ENCODE measurements at places on chromosomes 16 and 17.

DNA sequence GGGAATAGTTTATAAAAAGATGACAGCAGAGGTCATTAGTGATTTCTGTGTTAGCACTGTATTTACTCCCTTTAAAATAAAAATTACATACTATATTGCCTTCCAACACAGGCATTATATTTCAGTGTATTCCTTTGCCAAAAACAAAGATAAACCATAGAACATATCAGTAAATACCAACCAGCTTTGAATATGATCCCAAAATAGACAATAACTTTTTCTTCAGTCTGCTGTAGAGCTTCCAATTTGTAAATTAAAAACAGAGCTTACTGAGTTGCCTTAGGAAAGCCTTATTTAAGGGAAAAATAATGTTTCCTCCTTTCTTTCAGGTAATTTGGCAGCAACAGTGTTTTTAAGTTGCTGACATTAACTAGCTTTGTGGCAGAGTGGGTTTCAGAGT lies 352.1 kb upstream of the TBX2 start:
- DNase-seq = no peak

DNA sequence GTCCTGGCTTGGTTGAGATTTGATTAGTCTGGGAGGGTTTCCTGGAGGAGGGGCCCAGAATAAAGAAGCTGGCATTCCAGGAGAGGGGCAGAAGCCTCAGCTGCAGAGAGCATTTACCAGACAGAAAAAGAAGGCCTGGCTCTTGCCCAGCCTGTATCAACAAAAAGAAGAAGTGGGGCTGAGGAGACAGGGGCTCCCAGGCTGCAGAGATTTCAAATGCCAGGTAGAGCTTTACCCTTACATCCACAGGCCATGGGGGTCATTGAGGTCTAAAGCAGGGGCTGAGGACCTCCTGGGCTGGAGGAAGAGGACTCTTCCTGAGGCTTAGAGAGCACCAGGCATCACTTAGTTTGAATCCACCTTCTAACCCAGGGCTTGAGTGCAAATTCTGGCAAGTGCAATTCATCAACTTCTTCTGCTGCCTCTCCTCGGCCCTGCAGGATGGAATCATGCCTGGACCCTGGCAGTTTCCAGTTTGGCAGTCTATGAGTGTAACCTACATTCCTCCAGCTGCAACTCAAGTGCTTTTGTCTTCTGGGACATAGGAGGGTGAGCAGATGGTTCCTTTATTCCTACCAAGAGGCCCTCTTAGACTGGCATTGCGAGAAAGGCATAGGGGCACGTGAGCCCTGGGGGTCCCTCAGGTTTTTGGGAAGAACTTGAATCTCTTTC lies 15.3 kb downstream of the CA7 start:
- no peak for DNase-seq

GRCh38 chr16:46762583-46762982 lies 14.4 kb upstream of the MYLK3 start:
- no peak for DNase-seq

- no peak for DNase-seq
Observed at GRCh38 chr17:68733241-68734176, 132.3 kb upstream of the FAM20A start.

GRCh38 chr16:77037696-77038347 lies 153.2 kb upstream of the MON1B start:
- DNase-seq = no peak

- DNase-seq = no peak
Observed at GRCh38 chr17:33464669-33465280, 171.7 kb upstream of the ASIC2 start.

GRCh38 chr17:50265212-50265611 lies 9.1 kb upstream of the TMEM92 start:
- DNase-seq = peak; percentile 58

DNA sequence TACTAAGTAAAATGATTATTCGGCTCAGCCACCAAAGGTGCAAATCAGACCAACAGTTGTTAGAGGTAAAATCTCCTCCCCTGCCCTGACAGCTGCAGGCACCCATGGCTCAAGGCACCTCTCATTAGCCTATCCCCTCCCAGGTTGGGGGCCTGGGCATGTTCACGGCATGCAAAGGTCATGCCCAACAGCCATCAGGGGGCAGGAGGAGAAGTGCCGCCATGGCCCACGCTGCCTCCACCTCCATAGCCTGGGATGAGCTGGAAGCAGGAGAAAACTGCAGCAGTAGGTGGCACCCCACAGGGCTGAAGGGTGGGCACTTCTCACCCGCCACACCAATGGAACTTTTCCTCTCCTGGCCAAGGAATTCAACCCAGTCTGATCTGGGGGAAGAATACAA lies 146.4 kb upstream of the COX10 start:
- no peak for DNase-seq

DNA sequence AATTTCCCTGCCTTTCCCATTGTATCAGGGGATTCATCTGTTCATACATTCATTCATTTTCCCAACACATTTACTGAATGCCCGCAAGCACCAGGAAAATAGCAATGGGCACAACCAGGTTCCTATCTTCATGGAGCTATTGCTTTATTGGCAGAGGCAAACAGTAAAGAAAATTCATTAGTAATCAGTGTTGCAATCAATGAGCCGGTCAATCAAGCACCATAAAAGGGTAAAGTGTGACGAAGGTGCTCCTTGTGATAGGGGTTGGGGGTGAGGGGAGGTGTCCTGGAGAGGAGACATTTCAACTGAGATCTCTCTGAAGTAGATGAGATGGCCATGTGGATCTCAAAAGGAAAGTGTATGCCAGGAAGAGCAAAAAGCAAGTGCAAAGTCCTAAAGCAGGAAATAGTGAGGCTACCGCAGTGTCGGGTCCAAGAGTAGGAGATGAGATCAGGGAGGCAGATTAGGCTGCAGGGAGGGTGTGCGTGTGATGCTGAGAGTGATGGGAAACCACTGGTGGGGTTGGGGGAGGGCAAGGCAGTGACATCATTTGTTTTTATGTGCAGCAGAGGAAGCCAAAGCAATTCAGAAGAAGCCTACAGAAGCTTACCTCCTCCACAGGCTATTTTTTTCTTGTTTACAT lies 28.4 kb downstream of the CDH13 start:
- DNase-seq = no peak

GRCh38 chr17:48626245-48627117 lies at the start of gene HOXB9:
Gene HOXB9, minus strand, starts transcription at chr17:48626358. Its CDS starts 89 bp downstream, at chr17:48626269.
- DNase-seq = no peak

GRCh38 chr16:48511071-48511540 lies 98.9 kb downstream of the N4BP1 start:
- DNase-seq = no peak

DNA sequence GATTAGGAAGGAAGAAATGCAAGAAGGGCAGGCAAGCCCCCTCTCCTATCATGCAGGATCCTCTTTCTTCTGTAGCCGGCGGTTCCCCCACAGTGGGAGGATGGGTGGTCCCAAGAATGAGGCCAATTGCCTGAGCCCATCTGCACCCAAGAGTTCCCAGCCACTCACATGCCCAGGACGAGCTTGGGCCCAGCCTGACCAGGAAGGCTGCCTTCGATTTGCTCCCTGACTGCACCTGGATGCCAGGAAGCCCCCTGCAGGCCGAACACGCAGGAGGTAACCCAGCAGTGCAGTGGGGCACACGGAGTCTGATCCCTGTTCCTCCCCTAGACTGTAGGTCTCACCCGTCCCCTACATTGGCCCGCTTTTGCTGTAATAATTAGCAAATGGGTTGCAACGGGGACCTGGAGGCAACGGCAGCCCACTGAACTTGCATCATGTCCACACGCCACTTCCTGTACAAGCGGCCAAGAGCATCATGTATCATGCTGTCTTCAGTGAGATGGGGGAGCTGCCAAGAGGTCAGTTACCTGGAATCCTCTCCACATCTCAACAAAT lies 67.5 kb downstream of the AMFR start:
- no peak for DNase-seq

DNA sequence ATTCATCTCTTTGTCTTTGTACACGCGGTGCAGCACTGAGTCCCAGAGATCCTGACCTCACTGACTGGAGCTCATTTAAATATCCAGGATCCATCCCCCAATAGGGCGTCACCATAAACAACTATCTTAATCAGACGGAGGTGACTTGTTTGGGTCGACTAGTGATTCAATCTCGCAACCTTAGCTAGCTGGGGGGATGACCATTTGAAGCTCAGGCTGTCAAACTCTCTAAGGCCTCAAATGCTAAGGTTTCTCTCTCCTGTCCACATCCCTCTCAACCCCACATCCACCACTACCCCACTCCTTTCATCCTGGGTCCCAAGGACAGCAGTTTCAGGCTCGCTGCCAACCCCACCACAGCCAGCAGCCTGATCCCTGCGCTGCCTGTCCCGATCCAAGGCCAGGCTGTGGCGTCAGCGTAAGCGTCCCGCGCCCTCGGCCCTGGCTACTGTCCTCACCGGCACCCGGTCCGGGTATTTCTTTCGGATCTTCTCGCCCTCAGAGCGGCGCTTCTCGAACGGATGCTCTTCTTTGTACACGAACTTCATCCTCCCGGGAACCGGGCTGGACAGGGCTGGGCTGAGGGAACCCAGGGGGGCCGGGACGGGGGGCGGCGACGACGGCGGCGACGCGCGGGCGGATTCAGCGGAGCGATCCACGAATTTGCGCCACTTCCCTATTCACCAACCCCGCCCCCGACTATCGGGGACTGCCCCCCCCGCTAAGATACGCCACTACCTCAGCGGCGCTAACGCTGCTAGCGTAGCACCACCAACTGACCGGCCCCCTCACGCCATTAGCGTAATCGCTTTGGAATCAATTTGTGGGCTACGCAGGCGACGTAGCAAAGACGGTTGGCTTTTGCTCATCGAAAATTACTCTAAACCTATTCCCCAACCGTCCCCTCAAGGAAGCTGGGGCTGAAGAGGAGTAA lies at the start of gene GABARAP:
Gene GABARAP (minus strand): TSS at position 667 of the 934 bp plus-strand sequence. CDS start 119 bp downstream, at position 548.
- peak; percentile 95 for DNase-seq

- no peak for DNase-seq
Observed at GRCh38 chr16:28185696-28186095, 26.1 kb downstream of the XPO6 start.

GRCh38 chr16:77442078-77442477 lies 7.2 kb upstream of the ADAMTS18 start:
- DNase-seq = no peak

DNA sequence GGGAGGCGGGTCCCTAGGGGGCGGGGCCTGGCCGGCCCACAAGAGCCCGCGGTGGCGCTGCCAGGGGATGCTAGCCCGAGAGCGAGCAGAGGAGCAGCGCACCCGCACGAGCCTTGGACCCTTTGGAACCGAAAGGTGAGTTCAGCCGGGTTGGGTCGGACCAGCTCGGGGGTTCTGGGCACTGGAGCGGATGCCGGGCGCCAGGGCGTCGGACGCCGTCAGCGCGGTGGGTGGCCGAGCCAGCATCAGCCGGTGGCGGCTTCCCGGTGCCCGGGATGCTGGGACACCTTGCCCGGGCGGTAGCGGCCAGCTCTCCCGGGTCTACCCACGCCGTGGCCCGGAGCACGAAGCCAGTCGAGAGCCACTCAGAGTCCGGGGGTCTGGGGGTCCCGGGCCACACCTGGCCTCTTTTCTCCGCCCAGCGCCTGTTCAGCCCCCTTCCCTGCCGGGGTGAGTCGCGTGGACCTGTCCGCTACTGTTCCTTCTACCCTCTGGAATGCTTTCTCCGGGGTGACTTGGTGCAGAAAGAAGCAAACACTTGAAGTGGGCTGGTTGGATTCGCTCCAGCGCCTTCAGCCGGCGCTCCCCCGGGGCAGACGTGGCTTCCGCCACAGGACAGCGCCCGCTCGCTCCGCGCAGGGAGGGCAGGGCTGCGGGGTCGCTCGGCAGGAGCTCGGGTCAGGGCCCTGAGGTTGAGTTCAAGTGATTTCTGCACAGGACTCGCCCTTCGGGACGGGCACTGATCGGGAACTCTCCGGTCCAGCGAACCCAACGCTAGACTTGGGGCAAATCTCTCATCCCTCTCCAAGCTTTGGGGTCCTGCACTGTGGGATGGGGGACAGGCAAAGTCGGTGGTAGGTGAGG lies at the start of gene SCNN1G:
Gene SCNN1G (plus strand): TSS at position 67 of the 864 bp plus-strand sequence. CDS start 3,527 bp downstream, outside the sequence.
- DNase-seq = no peak

DNA sequence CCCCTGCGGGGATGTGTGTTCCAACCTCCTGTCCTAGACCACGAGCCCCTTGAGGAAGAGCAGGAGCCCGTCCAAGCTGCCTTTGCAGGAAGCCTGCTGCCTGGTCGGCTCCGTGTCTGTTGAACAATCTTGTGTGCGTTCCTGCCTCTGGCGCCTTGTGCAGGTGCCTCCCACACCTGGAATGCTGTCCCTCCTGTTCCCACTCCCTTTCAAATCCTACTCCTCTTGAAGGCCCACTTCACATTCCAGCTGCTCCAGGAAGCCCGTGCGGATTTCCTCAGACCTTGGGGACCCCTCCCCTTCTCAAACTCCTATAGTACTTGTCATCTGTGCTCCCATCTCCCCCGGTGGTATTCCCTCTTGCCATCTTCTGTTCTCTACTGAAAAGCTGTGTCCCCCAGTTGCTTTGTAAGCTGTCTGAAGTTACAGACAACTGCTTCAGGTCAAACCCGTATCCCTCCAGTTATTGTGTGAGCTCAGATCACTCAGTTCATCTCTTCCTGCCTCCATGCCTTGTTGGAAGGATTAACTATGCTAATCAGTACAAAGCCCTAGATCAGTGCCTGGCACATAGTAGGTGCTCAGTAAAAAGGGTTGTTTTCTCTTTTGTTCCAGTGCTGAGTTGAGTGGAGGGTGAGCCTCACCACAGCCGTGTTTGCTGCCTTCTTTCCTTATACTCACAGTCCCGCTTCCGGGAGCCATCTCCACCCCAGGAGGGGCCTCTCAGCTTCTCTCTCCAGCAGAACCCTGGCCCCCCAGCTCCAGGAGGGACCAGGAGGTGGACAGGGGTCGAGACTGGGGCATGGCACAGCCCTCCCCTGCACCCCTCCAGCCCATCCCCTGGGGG lies 241.8 kb upstream of the CIBAR2 start:
- DNase-seq = peak; percentile 87

- DNase-seq = no peak
Observed at GRCh38 chr17:13403982-13404946, 197.5 kb downstream of the HS3ST3A1 start.

DNA sequence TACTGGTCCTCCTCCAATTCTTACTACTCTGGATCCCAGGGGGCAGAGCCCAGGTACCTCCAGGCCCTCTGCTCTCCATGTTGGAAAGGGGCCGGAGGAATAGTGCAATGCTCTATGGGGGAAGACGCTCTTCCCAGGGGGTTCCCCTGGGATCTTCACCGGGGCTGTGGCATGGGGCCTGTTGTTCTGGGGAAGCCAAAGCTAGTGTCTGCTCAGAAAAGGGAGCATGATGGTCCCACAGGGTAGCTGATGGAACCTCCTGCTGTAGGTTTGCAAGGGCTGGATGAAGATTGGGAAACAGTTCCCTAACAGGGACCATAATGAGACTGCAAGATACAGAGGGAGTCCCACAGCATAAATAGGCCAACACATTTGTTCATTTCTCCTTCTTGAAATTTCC lies 114.7 kb downstream of the IRX5 start:
- no peak for DNase-seq

DNA sequence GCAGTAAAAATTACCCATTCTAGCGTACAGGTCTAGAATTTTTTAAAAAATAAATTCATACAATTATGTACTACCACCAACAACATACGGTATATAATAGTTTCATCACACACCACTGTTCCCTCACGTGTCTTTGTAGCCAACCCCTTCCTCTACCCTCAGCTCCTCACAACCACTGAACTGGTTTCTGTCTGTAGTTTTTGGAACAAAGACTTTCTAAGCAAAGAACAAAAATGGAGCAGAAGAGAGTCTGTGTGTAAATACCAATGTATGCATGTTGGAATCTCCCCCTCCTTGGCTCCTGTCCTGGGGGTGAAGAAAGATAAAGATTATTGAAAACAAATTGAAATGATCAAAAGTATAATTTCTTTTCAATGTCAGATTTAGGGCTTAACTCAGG lies 31.9 kb upstream of the CCR7 start:
- no peak for DNase-seq

Data from breast epithelium (tissue), 4 donors.